ENCODE measurements at places on chromosomes 12 and 14.

- no peak for DNase-seq
Measured at GRCh38 chr14:103489621-103490020, 33.0 kb downstream of the CKB start.

GRCh38 chr12:12616512-12617310 lies 5.0 kb downstream of the CREBL2 start:
- DNase-seq: no peak

DNA sequence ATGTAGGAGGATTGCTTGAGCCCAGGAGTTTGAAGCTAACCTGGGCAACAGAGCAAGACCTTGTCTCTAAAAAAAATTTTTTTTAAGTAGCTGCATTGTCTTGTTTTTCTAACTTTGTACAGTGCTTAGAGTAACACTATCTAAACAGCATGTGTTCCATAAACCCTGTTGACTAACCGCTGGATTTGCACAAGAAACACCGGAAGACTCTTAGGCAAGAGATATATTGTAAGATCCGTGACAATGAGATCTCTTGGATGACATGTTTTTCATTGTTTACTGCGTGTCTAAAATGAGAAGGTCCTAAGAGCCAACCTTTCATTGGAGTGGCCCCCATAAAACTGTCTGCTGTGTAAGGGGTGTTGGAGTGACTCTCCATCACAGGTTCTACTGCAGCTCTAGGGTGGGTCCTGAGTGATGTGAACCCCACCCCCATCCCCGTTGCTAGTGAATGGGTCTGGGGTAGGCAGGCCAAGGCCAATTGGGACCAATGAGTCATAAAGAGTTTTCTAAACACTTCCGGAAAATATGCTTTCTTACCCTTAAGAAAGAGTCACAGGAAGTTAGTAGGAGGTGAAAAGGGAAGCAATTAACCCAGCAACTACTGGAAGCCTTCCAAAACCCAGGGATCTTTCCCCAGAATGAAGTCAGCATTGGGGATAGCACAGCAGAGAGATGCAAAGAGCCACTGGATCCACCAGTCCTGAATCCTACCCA lies 24.3 kb upstream of the PCNX1 start:
- no peak for DNase-seq

DNA sequence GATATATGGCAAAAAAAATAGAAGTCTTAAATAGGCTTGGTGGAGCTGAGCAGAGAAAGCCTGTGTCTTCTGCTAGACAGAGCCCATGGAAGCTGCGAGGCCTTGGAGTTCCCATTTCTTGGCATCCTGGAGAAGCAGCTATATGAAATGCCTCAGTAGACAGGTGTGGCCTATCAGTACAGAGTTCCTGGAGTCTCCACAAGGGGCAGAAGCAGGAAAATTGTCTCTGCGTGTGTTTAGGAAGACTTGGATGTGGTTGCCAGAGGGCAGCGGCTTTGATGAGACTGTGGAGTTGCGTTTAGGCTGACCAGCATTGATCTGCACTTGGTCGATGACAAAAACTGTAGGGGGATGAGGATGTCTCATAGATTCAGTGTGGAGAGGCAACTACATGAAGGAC lies 334.5 kb upstream of the SEL1L start:
- DNase-seq: no peak

GRCh38 chr12:32032205-32032810 lies 73.1 kb downstream of the RESF1 start:
- no peak for DNase-seq

- no peak for DNase-seq
Measured at GRCh38 chr14:101966742-101967141, 2.4 kb downstream of the DYNC1H1 start.

DNA sequence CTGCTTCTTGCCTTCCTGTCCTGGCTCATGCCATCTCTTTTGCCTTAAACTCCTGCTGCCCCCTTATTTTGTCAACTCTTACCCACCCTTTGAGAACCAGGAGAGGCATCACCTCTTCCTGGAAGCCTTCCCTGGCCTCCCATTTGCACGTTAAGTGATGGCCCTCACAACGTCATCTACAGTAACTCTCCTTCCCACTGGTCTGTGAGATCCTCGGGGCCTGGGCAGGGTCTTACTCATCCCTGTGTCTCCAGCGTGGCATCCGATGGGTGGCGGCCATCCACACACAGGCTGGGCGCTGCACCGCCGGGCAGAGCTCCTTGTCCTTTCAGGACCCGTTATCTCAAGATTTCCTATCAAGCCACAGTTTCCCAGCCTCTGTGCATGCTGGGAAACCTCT lies 16.8 kb upstream of the CACNA2D4 start:
- no peak for DNase-seq

Measured in MM.1S (cell line).